Activated naive CD4-positive, alpha-beta T cell (primary cell): ENCODE measurements at places on chromosomes 6 and 20.

- no peak for DNase-seq
Measured at GRCh38 chr20:10971096-10971495, 297.3 kb upstream of the JAG1 start.

DNA sequence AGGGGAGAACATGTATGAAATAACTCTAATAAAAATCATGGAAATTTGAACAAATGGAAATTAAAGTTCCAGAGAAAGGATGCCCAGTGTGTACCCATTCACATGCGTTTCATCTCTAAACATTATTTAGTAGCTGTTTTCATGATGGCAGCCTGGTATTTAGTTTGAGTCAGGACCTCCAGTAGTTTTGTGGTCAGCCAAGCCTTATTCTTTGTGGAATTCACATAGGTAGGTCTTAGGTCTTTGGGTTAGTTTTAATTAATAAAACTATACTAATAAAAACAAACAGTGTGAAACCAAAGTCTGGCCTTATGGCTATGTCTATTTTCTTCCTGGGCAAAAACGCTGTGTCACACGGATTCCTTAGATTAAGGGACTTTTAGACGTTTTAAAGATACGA lies 137.8 kb downstream of the FOXC1 start:
- no peak for DNase-seq

DNA sequence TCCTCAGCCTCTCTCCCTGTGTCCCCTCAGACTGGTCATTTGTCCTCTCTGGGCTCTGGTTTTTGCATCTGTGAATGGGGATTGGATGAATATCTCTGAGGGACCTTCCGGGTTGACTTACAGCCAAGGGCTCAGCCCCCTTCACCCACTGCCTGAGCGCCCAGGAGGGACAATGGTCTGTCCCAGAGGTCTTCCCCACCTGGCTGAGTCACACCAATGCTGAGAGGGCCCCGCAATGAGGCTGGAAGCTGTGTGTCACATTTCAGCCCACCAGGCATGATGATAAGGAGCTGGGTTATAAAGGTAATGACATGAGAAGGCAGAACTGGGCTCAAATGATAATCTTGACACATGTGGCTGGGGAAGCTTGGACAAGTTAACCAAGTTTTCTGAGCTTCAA lies 70.5 kb downstream of the TOX2 start:
- DNase-seq, result no peak

DNA sequence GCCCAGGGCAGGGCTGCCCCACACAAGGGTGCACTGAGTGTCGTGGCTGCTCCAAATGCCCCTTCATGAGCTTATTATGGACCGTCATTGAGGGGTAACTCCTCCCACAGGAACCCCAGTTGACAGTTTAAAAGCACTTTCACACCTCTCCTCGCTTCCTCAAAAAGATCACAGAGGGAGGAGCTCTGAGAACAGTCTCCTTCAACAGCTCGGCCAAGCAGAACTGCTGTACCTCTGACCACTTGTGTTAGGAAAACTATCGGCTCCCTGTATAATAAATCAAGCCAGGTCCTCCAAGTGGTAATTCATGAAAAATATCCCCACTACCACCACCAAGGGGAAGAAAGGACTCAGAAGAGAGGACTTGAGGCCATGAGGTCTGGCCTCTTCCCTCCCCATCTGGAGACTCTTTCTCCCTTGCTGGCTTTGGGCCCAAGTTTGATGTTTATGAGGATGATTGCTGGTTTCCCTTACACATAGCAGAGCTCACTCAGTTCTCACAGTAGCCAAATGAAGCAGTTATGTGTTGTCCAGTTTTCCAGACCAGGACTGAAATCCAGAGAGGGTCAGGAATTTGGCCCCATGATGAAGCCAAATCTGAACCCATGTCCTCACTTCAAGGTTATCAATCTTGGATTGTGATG lies 8.7 kb downstream of the SNX21 start:
- DNase-seq, result no peak

- DNase-seq, result no peak
Measured at GRCh38 chr6:56291302-56291917, 44.0 kb upstream of the COL21A1 start.

GRCh38 chr6:28657381-28657768 lies 131.7 kb downstream of the GPX5 start:
- DNase-seq, result no peak

DNA sequence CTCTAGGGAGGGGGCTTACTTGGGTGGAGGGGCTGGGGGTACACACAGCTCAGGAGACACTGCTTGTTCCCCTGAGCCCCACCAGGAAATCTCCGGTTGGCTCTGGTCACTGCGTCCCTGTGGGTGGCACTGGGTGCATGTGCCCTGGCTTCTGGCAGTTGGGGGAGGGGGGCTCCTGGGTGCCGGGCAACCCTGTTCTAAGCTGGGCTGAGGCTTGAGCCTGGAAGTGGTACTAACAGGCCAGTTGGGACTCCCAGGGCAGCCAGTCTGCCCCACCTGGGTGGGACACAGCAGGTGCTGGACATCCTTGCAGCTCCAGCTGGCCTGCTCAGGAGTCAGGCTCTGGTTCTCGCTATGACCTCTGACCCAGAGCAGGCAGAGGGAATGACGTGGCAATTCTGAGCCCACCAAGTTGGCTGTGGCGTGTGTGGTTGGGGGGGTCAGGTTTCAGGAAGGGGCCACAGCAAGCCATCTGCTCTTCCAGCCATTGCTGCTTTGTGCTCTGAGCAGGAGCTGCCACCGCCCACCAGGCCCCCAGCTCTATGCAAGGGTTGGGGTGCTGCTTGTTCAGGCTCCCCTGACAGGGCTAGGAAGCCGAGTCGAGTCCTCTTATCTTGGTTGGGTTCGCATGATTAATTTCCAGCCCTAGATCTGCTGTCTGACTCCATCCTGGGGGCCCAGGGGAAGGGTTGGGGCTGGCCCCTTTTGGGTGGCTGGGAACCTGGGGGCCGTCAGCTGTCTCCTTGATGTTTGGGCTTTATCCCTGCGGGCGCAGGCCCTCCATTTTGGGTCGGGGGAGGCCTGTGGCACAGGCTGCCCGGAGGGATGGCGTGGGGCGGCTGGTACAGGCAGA lies 590 bp downstream of the C20orf204 start:
- no peak for DNase-seq

GRCh38 chr6:128487746-128488145 lies 32.7 kb downstream of the PTPRK start:
- no peak for DNase-seq

DNA sequence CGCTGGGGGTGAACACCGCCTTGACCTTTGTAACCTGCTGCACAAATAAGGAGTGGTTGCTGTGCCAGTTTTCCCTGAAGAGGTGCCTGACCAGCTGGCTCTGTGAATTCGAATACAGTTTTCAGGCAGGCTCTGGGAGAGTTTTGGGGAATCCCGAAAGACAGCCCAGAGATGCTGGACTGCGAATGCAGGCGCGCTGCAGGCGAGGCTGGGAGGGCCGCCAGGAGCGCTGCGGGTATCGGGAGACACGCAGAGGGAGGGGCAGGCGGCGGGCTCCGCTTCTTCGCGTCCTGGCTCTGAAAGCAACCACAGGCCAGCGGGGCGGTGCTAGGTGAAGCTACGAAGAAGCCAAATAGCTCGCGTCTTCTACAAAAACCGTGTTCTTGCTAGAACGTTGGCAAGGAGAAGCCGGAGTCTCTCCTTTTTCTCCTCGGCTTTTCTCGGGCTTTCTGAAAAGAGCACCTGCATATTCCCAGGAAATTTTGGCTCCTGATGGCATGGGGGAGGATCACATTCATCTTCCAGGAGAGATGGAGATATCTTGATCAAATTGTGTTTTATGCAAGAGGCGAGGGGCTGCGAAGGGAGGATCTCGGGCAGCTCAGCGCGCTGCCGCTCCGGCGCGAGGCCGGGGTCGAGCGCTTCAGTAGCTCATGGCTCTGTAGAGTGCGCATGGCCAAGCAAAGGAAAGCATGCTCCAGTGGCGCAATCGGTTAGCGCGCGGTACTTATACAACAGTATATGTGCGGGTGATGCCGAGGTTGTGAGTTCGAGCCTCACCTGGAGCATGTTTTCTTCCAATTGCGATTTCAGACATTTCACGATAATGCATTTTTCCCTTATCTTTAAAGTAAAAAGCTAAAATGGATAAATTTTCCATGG lies 158.1 kb upstream of the ZNF184 start:
- DNase-seq, result peak; percentile 18

GRCh38 chr6:145895802-145896201 lies 68.4 kb downstream of the SHPRH start:
- DNase-seq, result no peak

GRCh38 chr6:137728386-137729349 lies 138.4 kb upstream of the TNFAIP3 start:
- no peak for DNase-seq

DNA sequence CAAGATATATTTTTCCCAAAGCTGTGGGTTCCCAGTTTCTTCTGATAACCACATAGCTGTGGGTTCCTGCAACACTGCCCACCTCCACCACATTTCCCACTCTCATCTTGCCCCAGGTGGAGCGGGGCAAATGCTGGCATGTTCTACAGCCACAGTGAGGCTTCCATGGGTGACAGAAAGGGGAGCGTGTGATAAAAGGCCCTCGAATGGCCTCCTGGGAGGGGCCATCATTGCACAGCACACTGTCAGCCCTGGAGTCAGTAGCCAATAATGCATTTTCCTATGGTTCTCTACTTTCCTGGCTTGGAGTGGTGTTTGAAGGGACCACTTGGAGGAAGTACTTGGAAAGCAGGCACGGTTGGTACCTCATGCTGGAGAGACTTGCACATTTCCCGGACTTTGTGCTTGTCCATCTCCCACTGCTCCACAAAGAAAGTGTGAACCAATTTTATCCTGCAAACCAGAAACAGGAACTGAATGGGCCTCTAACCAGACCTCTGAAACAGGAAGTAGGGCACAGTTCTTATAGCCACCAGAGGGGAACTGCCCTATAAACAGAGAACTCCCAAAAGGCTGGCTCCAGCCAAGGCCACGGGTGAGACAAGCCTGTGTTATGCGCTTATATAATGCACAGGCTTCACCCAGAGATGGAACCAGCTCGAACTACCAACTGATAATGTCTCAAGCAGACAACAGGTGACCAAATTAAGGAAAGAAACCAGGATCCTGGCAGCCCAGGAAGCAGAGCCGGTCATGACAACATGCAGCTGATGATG lies 8.6 kb downstream of the MAP3K5 start:
- DNase-seq, result no peak

DNA sequence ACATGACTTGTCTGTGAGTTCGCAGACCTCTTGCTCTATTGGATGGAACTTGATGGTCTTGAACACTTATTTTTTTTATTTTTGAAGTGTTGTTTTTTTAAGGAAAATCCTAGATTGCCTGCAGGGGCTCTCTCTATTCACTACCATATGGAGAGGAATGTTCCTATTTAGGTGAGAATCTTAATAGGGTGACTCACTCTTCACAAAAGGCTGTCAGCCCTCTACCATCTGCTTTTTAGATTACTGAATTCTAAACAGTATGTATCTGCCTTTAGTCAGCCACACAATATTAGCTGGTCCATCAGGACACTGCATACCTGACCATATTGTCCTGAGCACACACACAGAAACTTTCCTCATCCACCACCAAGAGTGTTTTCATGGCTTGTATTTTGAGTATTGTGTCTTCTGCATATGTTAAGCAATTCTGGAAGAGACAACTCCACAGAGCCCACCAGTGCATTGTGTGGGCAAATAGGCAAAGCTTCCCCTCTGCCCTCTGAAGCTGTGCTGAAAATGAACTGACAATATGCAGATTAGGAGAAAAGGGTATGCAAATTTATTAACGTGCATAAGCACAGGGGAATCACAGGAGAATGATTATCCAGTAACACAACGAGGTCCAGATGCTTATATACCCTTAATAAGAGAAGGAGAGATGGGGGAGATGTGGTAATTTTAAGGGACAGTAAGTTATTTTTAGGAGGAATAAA lies 6.6 kb upstream of the BTBD9 start:
- DNase-seq, result no peak

GRCh38 chr6:75613056-75613501 lies 11.4 kb downstream of the SENP6 start:
- DNase-seq, result no peak

GRCh38 chr6:42911171-42912021 lies 4.5 kb upstream of the PTCRA start:
- DNase-seq, result no peak

DNA sequence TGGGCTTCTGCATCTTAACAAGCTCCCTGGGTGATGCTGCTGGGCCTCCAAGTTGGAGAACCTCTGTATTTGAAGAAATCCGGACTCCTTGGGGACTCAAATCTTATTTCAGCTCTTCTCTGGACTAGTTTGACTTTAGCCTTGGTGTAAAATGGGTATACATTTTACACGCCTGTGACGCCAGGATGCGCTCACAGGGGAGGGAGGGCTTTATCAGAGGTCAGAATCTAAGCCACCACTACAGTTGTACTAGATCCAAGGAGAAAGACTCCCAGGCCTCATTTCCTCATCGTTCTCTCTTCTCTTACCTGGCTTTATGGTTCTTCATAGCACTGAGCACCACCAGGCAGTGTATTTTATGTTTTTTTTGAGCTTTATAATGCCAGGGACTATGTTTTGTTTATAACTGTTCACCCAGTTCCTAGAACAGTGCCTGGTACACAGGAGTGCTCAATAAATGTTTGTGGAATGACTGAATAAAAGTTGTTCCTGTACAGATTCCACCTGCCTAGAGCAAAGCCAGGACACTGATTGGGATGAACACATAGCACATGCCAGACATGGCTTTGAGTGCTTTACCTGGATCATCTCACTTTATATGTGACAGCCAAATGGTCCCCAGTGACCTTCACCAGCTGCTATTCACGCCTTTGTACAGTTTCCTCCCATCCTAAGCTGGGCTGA lies 5.1 kb upstream of the RBCK1 start:
- no peak for DNase-seq

DNA sequence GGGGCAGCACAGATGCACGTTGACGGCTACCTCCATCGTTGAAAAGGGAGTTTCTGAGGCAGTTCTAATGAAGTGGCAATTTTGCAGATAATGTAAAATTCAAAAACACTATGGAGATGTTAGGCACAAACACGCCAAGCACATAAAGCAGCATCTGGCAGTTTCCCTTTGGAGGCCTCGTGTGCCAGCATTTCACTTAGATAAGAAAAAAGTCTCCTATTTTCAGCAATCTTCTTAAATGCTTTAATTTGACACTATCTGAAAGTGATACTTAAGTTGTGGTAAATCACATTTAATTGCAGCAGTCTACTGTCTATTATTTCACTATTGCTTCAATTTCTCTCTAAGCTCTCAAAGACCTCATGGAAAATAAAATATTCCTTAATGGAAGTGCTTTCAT lies 125.3 kb upstream of the PROKR2 start:
- DNase-seq, result no peak

GRCh38 chr6:108127826-108128225 lies 38.0 kb upstream of the NR2E1 start:
- DNase-seq, result no peak

- no peak for DNase-seq
Measured at GRCh38 chr6:127464161-127464880, 5.1 kb upstream of the KIAA0408 start.

DNA sequence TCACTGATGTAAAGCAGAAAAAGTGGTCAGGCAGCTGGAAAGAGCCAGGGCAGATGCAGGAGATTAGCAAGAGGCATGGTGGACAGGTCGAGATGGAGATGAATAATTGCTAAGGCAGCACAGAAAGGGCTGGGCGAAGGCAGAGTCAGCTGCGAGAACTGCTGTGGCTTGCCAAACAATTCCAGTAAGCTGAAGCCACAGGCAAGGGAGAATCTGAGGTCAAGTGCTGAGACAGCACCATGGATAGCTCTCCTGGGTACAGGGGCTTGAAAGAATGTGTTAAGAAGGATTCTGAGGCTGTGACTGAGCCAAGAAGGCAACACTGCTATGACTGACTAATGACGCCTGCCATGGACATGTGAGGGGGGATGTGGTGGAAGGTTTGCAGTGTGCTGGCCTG lies 220.8 kb upstream of the FOXA2 start:
- DNase-seq, result no peak

GRCh38 chr20:51756653-51757052 lies 11.5 kb downstream of the ATP9A start:
- DNase-seq, result no peak
